ENCODE measurements at places on chromosomes 3 and 15. TPM values are rescaled to one million over a fixed set of nuclear protein-coding genes. Genes with fewer than 3 reads are reported as not detected.

DNA sequence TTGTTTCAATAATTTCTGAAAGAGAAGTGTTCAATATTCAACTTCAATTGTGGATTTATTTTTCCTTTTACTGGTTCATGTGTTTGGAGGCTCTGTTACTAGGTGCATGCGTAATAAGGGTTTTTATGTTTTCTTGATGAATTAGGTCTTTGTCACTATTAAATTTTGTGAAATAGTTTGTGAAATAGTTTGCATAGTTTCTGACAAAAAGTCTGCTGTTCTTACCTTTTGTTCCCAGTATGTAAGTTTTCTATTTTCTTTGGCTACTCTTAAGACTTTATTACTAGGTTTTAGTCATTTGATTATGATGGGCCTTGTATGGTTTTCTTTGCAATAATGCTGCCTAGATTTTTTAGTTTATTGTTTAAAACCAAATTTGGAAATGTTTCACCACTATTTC is 38.0 kb downstream of the MEF2A start:
- no peaks in the 10 kb centered on the region for H3K4me1 ChIP-seq
- no peaks in the 10 kb centered on the region for H3K27me3 ChIP-seq
- H3K4me3 ChIP-seq, result no peak overlapping the region
- DNase-seq, result no peak
- H3K36me3 ChIP-seq, result no peaks in the 10 kb centered on the region

- no peak for DNase-seq
- H3K4me3 ChIP-seq, result no peak overlapping the region
- H3K36me3 ChIP-seq, result no peaks in the 10 kb centered on the region
- no peaks in the 10 kb centered on the region for H3K27me3 ChIP-seq
- peaks cover 5% of the 10 kb centered on the region for H3K4me1 ChIP-seq
- H3K27ac ChIP-seq, result no peak overlapping the region
Measured at GRCh38 chr3:18234717-18235335, 190.3 kb downstream of the SATB1 start.

ATP13A5 gene
- total RNA-seq, result not detected

GRCh38 chr15:78322243-78322642 is 17.9 kb upstream of the CRABP1 start:
- no peak overlapping the region for H3K27ac ChIP-seq
- H3K36me3 ChIP-seq, result no peaks in the 10 kb centered on the region
- H3K4me1 ChIP-seq, result no peaks in the 10 kb centered on the region
- DNase-seq, result no peak
- no peak overlapping the region for H3K4me3 ChIP-seq

DNA sequence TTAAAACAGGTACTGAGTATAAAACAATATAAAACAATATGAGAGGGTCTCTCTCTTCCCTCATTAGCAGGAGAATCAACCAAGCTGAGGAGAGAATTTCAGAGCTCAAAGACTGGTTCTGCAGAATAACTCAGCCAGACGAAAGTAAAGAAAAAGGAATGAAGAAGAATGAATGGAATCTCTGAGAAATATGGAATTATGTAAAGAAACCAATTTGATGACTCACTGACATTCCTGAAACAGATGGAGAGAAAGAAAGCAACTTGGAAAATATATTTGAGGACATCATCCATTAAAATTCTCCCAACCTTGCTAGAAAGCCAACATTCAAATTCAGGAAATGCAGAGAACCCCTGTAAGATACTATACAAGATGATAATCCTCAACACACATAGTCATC is 630.9 kb downstream of the PYDC2 start:
- H3K27ac ChIP-seq, result no peak overlapping the region
- no peaks in the 10 kb centered on the region for H3K27me3 ChIP-seq
- H3K4me1 ChIP-seq, result no peaks in the 10 kb centered on the region
- H3K36me3 ChIP-seq, result no peaks in the 10 kb centered on the region

MCF2L2 gene
- 1.1 TPM for total RNA-seq

ANKRD63 gene
- not detected for total RNA-seq

GRCh38 chr3:118559286-118559685 is 475.4 kb downstream of the IGSF11 start:
- H3K27ac ChIP-seq, result no peak overlapping the region
- no peak overlapping the region for H3K4me3 ChIP-seq
- DNase-seq, result no peak
- H3K4me1 ChIP-seq, result peaks cover 1% of the 10 kb centered on the region
- no peaks in the 10 kb centered on the region for H3K36me3 ChIP-seq

All from ovary (tissue), 10 donors.